ENCODE measurements at places on chromosomes 6 and 20.

DNA sequence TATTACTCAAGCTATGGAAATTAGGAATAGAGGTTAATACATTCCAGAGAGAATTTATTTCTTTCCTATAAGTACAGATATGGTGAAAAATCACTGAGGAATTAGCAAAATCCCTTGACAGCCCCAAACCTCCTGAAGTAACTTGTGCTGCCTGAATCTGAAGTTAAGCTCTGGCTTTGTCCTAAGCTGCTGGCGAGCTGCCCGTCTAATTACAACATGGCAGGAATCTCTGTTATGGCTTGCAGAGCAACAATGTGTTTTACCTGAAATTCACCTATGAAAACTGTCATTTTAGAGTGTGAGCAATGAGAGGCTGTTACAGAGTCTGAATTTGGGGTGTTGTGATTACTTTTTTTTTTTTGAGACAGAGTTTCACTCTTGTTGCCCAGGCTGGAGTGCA lies 22.5 kb upstream of the IYD start:
- DNase-seq: no peak

GRCh38 chr6:136609873-136610706 lies 59.9 kb upstream of the MAP7 start:
- peak; percentile 44 for DNase-seq

- peak; percentile 79 for DNase-seq
These were observed 258.8 kb downstream of the SMOC2 start for GRCh38 chr6:168699631-168700295.

DNA sequence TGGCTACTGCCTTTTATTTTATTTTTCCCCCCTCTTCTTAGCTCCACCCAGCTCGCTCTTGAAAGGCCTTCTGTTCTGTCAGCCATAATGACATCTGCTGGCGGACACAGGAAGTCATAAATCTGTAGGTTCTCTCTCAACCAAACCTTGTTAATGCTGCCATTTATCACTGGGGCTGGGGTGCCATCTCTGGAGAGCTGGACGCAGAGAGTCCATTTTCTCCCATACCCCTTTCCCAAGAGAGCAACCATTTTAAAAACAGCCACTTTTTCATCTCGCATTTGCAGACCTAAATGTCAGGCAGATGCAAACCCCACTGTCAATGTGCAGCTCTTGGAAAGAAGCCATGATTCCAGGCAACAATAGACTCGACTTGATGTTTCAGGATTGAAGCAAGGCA lies 13.0 kb upstream of the TSHZ2 start:
- no peak for DNase-seq

GRCh38 chr20:46324960-46325703 lies 16.8 kb upstream of the CDH22 start:
- DNase-seq: no peak

Data from ovary (tissue), 10 donors.